ENCODE measurements at places on chromosomes 3 and 15. TPM values are rescaled to one million over a fixed set of nuclear protein-coding genes. Genes with fewer than 3 reads are reported as not detected.

The UPK1B gene
- total RNA-seq: 6.6 TPM

The ISLR gene
- total RNA-seq: 4.0 TPM

- no peaks in the 10 kb centered on the region for H3K27me3 ChIP-seq
- DNase-seq: no peak
Measured at GRCh38 chr3:14853271-14853951, 34.6 kb downstream of the FGD5 start.

GRCh38 chr3:98445949-98446406 is 17.0 kb upstream of the OR5K1 start:
- no peak overlapping the region for H3K27ac ChIP-seq
- H3K4me1 ChIP-seq: no peaks in the 10 kb centered on the region
- no peak overlapping the region for H3K4me3 ChIP-seq
- H3K36me3 ChIP-seq: no peaks in the 10 kb centered on the region

GRCh38 chr3:32865383-32865782 is 47.6 kb downstream of the TRIM71 start:
- no peak overlapping the region for H3K4me3 ChIP-seq
- no peaks in the 10 kb centered on the region for H3K4me1 ChIP-seq
- no peaks in the 10 kb centered on the region for H3K36me3 ChIP-seq
- DNase-seq: no peak
- H3K27ac ChIP-seq: no peak overlapping the region
